ENCODE measurements at places on chromosomes 6 and 20.

GRCh38 chr6:93675856-93676417, 256.6 kb upstream of the EPHA7 start:
- DNase-seq, result no peak

GRCh38 chr6:144278659-144279314, 6.3 kb upstream of the UTRN start:
- no peak for DNase-seq

DNA sequence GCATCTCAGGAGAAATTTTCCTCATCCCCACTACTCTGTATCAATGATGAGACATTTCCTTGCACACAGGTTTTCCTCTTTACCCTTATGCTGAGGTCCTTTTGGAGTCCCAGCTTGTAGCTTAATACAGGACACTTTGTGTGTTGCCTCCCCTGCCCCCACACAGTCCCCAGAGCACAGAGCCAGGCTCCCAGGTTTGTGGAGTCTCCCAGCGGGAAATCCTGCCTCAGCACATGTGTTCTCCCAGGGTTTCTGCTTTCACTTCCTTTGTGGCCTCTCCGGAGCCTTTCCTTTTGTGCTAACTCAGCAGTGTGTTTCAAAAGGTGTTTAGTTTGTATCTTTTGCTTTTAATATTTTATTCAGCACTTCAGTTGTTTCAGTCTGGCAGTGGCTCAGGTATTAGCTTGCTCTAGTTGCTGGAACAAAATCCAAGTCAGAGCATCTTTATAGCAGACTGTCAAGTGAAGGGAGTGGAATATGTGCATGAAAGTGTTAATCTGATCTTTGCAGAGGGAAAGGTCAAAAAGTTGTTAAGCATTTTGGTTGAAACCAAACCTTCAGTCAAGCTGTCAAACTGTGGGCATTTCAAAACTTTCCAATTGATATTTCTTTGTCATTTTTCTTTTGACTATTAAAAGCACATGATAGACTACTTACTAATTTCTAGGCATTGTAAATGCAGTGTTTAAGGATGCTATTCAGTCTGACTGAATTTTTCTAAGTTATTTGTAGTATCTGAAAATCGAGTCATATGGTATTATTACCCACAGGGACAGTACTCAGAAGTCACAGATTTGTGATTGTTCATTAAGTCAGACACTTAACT, 8.6 kb downstream of the SNX9 start:
- DNase-seq, result no peak

- DNase-seq, result no peak
Observed at GRCh38 chr6:135383301-135383700, 114.2 kb downstream of the AHI1 start.

DNA sequence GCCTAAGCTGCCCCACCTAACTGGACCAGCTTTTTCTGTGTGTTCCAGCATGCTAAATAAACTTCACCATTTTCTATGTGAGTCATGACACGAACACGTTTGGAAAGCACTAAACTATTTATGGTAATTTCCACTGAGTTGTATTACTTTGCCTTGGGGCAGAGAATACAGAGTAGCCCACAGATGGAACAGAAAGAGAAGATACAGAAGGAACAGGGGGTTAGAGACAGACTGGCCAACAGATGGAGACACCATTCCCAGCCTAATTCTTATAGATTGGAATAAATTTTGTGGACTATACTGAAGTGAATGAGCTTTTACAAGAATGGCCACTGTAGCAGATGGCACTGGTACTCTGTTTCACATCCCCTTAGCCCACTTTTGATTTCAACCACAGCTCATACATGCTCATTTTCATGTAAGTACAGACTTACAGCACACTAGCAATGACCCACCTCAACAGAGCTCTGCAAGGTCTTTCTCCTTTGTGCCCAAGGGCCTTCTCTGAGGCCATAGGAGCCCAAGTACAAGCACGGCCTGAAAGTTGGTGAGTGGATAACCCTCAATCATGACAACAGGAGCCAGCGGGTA, 13.1 kb upstream of the NT5DC1 start:
- no peak for DNase-seq
